ENCODE measurements at places on chromosomes 12 and 14. TPM values are rescaled to one million over a fixed set of nuclear protein-coding genes. Genes with fewer than 3 reads are reported as not detected.

DNA sequence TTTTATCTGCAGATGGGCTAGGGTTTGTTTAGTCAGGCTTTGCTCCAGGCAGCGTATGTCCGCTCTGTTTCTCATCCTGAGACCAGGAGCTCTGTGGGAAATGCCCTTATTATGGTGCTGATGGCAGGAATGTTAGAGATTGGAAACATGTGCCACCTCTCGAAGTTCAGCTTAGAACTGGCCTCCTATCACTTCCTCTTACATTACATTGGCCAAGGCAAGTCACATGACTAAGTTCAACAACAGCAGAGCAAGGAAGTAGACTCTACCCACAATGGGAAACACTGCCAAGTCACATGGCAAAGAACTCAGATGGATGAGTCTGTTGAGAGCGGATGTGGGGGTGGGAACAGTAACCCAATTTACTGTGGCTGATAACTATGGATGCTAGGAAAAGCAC lies 161.9 kb upstream of the WSCD2 start:
- no peak for DNase-seq

DNA sequence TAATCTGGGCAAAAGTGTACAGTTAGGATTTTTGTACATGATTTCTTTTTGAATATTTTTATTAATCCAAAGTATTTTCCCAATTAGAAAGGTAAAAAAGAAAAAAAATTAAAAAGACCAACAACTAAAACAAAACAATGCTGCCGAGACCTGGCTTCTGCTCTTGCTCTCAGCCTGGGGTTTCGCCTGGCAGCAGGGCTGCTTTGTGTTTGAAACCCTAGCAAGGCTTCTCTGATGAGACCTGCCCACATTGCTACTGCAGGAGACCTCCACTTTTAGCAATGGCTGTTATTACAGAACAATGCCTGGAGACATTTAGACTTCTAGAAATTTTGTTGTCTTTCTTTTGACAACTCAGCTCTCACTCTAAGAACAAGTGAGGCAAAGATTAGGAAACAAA lies 1153.0 kb upstream of the TMEM132C start:
- DNase-seq, result no peak

- no peak for DNase-seq
Observed at GRCh38 chr12:95863337-95863736, 4.6 kb downstream of the SNRPF start.

DNA sequence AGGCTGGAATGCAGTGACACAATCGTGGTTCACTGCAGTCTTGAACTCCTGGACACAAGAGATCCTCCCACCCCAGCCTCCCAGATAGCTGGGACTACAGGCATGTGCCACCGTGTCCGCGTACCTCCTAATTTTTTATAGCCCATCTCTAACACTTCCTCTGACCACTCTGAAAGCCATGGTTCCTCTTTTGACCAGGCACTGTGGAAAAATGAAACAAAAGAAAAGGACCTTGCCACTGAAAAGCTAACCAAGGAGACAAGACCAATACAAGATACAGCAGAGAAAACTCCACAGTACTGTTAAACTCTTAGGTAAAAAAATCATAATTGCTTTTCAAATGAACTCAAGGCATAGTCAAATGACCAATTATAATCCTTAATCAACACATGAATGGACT lies 233.3 kb downstream of the NEDD1 start:
- no peak for DNase-seq

- no peak for DNase-seq
Observed at GRCh38 chr12:89475203-89475990, 49.2 kb downstream of the GALNT4 start.

DNA sequence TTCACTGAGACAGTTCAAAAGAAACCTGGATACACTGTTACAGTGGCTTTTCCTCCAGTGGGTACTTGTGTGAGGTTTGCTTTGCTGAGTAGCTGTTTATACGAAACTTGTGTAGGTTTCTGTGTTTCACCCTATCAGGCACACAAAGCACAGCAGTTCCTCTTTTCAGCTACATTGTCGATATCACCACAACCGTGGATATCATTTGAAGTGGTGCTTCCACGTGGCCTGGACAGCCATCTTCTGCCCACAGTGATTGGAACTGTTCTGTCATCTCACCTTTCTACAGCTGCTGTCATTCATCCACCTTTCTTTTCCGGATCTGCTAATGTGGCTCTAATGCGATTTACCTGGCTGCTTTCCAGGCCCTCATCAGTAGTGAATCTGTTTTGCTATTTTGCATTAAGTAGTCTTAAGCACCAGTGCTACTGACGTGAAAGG lies 368.8 kb downstream of the SYT1 start:
- no peak for DNase-seq

- DNase-seq, result no peak
Observed at GRCh38 chr14:36520601-36521525, 831 bp upstream of the NKX2-1 start.

KSR2 gene
- polyA plus RNA-seq, result not detected

DNA sequence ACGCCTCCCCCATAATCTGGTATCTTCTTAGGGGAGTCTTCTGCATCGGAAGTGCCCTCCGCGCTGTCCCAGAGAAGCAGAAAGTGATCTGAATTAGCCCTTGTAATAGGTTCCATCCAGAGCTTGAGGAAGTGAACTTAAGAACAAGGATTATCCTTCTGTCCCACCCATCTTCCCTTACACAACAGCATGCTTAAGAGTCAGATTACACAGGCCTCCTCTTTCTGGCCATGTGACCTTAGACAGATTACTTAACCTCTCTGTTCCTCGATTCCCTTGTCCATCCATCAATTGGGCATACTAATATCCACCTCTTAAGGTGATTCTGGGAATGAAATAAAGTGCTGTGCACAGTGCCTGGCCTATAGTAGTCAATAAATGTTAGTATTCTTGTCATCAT lies 11.4 kb downstream of the CABP1 start:
- no peak for DNase-seq

DNA sequence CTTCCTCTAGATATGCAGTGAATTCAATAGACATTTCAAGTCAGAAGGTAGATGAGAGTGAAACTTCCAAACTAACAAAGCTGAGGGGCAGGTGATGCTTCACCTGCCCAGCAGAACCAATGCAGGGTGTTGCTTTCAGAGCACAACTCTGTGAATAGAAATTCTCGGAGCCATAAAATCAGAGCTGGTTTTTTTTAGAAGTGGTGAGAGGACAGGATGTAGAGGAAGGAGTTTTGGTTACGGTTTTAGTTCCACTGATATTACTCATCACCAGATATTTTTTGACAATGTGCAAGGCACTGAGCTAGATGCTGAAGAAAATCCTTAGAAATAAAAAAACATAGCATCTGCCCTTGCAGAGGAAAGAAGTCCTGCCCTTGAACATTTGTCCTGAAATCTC lies 62.2 kb downstream of the BMP4 start:
- DNase-seq, result no peak

GRCh38 chr14:35607380-35607779 lies 73.4 kb downstream of the INSM2 start:
- DNase-seq, result no peak

GRCh38 chr12:104634044-104634443 lies 177.3 kb downstream of the CHST11 start:
- no peak for DNase-seq

- no peak for DNase-seq
Observed at GRCh38 chr14:56797003-56797568, 13.2 kb downstream of the OTX2 start.

GRCh38 chr12:96326628-96327227 lies 73.5 kb downstream of the CDK17 start:
- no peak for DNase-seq

- DNase-seq, result no peak
Observed at GRCh38 chr12:124861492-124861891, 2.2 kb downstream of the SCARB1 start.

PAPOLA gene
- polyA plus RNA-seq, result 108 TPM

DNA sequence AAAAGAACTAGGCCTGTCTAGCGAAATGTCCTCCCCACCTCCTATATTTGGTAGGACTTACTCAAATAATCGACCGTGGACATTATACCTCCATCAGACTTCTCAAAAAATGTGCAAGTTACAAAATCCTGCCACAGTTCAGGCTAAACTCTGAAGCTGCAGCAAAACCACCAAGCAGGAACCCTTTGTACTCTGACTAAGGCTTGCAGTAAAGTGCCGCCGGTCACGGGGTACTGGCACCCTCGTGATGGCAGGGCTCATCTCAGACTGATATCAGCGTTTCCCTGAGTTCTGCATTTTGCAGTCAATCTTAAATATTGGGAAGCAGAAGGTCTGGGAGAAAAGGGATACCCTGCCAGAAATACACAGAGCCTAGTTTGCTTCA lies 17.1 kb downstream of the SLC11A2 start:
- DNase-seq, result no peak

GRCh38 chr14:91315844-91316267 lies 71.4 kb upstream of the GPR68 start:
- DNase-seq, result no peak

DNA sequence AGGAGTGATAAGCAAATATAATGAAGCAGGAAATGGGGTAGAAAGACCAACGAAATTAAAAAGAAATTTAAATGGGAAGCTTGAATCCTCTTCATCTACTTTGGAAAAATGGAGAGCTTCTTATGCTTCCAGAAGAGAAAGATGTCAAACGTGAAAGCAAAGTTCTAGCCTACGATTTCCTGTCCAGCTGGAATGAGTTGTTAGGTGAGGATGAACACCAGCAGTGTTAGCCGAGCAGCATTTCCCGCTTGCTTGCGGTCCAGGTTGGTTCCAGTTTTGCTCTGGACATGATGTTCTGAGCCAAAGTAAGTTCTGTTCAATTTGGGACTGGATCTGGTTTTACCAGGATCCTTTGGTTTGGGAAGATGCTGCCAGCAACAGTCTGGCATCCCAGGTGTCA lies 78.9 kb downstream of the DACT1 start:
- DNase-seq, result no peak

DNAJC22 gene
- 0.09 TPM for polyA plus RNA-seq

DNA sequence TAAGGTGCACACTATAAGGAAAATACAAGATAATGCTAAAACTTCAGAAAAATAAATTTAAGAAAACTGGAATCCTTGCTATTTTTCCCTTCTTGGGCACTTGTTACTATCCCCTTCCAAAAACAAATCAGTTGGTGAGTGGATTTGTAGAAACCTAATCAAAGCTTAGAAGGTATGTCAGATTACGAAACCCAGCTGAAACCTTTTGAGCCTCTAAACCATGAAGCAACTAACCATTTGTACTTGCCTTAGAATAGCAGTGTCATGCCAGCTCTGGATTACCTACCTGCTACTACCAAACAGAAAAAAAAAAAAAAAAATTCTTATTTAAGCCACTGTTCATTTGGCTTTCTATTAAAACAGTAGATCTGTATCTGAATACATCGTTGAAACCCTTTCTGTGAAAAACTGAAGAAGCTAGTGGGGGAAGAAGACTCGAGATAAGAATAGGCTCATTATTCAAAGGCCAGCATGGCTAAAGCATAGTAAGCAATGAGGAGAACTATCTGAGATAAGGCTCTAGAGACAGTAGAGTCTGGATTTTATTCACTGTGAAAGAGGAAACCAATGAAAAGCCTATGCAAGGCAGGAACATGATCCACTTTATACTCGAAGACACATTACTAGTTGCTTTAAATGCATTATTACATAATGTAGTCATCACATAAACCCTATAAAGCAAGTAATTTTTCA lies 30.2 kb downstream of the OSBPL8 start:
- no peak for DNase-seq

TAS2R46 gene
- polyA plus RNA-seq, result 0.35 TPM

GRCh38 chr12:105761075-105761474 lies 377.7 kb downstream of the NUAK1 start:
- DNase-seq, result no peak

DNA sequence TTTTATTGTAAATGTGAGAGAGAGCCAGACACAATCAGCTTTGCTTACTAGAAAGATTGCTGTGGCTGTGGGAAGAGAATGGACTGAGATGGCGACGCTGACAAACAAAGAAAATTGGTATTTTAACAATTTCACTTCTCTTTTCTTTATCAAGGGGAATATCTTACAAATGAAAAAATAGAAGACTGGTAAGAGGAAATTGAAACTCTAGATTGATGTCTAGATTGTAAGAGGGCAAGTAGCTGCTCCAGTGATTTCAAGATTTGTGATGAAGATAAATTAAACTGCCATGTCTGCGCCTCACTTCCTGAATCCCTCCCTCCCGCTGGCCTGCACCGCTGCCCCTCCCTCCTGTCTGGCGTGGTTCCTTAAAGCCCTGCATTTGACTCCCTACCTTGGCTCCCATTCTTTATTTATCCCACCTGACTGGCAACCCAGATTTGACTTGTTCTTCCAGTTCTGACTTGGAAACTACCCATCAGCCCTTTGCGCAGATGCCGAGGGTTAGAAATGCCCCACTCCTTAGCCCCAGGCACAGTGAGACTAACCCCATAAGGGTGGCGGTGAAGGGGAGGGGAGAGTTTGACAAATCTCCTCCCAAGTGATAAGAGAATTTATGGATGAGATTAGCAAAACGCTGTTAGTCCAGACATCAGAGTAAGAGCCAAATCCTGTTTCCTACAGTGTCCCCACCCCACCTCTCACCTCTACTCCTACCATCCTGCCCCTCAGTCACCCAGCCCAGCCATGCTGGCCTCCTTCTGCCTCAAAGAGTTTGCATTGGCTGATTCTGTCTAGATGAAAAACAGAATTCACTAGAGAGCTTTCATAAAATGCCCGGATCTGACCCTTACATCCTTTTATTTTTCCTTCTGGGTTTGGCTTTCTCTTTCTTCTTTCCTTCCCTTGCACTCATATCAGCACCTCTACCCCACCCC lies 125.3 kb upstream of the ATF7IP start:
- DNase-seq, result no peak

Data from forelimb muscle (tissue), 1 donor.